Naive thymus-derived CD4-positive, alpha-beta T cell (primary cell): ENCODE measurements at places on chromosomes 3 and 15. TPM values are rescaled to one million over a fixed set of nuclear protein-coding genes. Genes with fewer than 3 reads are reported as not detected.

GRCh38 chr3:168029705-168030104 lies 66.0 kb downstream of the GOLIM4 start:
- DNase-seq: no peak

DNA sequence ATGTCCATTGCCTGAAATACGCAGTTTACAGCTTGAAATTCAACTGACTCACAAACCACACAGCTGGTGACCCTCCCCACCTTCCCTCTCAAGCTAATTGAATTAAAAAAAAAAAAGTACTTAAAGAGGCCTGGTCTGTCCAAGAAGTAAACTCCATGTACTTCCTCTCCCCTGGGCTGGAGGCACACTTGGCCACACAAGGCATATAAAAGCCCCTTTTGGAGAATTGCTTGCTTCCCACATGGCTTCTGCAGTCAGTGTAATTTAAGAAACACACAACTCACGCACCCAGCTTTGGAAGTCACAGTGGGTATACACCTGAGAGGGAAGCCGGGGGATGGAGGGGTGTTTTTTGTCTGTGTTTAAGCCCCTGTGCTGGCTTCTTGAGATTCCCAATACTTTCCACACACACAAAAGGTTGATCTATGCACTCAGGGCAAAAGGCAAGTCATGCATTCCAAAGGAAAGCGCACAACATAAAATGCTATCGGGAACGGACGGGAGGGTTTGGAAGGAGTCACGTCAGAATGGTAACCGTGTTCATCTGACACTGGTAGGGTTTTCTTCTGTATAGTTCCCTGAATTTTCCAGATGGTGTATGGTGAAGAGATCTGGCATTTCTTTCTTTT lies 106.6 kb upstream of the ALDH1A3 start:
- DNase-seq: no peak

SERPINI1 gene
- 5.9 TPM for polyA plus RNA-seq

SPINT1 gene
- 2.0 TPM for polyA plus RNA-seq

DNA sequence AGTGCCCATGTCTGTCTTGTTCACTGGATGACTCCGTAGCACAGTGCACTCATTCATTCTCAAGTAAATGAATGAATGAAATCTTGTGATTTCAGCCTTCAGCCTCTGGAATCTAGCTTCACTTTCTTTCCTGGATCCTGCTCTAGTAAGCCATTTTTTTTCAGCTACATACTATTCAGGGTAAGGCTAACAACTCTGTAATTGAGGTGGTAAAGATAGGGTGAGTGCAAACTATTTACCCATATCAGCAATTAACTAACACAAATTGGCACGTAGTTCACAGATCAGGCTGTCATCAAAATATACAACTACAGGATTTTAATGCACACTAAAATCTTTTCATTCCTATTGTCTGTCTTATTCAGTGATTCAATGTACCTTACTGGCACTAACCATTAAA lies 195.1 kb upstream of the SLC2A2 start:
- no peak for DNase-seq

FOXB1 gene
- 0.91 TPM for polyA plus RNA-seq

DNA sequence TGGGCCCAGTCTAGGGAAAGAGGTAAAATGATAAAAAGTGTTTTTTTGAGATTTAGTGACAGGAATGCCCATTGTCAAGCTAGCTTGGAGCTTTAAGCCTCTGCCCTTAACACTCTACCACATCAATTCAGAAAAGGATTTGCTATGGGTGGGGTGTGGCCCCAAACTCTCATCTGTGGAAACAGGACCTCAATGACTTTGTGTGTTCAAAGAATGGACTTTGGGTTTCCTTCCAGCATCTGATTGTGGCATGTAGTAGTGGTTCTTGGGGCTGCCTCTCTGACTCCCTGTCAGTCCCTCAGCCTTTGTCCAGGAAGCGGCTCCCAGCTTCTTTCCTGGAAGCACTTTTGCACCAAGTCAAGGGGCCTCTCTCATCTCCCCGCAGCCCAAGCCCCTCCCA lies 56.1 kb downstream of the CCNL1 start:
- DNase-seq: no peak

DNA sequence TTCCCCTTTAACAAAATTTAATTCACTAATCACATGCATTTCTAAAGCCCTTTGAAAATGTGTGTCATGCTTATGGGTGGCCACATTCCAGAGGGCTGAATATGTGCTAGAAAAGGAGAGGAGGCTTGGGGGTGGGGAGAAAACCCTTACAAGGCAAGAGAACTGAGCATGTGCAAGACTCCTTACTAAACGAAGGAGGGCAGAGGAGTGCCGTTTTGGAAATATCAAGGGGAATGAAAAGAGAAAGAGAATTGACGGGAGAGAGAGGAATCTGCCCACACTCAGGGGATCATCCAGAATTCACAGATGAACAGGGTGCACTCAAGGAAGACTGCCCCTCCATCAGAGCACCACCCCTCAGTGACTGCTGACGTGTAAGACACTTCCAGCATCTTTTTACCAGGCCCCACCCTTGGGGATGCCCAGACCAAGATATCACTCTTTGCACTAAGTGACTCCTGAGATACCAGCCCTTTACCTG lies 37.9 kb upstream of the TSC22D2 start:
- DNase-seq: no peak

DNA sequence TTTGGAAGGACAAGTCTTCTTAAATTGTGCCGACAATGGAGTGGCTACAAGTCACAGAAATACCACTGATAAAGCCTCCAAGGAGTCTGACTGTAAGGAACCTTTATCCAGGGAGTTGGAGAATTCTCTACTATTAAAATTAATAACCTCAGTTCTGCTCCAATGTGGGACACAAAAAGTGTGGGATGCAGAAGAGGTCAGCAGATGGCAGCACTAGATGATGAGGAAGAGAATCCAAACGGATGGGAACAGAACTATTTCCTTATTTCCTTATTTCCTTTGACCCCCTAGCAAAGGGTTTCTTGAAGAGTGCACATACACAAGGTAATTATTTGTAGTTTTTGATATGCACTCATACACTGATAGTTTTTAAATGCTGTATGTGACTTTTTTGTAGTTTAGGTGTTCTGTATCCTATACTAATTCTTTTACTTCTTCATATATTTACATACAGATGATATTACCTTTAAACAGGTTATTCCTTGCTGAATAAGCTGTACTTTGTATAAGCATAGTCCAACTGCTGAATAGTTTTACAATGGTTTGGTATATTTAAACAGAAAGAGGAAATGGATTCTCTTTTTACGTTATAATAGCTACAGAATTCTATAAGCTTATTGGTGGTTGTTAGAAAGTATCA lies 25.6 kb upstream of the NLGN1 start:
- no peak for DNase-seq

GRCh38 chr3:44654039-44654438 lies 5.5 kb downstream of the ZNF35 start:
- no peak for DNase-seq

GRAMD1C gene
- polyA plus RNA-seq: 0.13 TPM

GRCh38 chr3:150697646-150698045 lies 6.1 kb downstream of the ERICH6 start:
- no peak for DNase-seq

DNA sequence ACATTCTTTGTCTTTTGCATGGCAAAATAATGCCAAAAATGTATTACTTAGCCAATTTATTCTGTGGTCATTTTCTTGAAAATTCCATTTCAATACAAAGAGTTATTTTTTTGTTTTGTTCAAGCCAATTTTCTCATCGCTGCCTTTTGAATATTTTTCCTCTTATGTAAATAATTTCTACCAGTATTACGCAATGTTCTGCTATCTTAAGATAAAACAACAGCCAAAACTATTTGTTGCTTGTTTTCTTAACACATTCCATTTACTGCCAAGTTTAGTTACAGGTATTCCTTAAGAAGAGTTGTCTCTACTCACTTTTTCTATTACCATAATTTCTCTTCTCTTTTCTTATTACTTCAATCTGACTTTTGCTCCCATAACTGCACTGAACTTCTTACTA lies 163.1 kb downstream of the ROBO1 start:
- DNase-seq: no peak

DNA sequence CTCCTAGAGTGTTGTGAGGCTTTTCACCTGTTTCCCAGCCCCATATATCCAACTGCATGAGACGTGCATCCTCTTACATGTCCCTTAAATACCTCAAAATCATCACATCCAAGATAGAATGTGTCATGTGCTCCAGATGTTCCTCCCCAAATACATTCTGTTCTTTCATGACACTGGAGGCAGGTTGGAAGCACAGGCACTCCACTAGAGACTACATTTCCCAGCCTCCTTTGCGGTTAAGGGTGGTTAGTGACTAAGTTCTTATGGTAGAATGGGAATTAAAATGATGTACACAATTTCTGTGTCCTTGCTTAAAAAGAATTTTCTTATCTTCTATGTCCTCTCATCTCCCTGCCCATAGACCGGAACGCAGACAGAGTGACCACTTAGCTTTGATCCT lies 34.3 kb downstream of the TMEM40 start:
- DNase-seq: no peak

GRCh38 chr3:53989946-53990345 lies 98.3 kb upstream of the SELENOK start:
- no peak for DNase-seq

GRCh38 chr3:81419228-81419627 lies 342.2 kb downstream of the GBE1 start:
- DNase-seq: no peak

DNA sequence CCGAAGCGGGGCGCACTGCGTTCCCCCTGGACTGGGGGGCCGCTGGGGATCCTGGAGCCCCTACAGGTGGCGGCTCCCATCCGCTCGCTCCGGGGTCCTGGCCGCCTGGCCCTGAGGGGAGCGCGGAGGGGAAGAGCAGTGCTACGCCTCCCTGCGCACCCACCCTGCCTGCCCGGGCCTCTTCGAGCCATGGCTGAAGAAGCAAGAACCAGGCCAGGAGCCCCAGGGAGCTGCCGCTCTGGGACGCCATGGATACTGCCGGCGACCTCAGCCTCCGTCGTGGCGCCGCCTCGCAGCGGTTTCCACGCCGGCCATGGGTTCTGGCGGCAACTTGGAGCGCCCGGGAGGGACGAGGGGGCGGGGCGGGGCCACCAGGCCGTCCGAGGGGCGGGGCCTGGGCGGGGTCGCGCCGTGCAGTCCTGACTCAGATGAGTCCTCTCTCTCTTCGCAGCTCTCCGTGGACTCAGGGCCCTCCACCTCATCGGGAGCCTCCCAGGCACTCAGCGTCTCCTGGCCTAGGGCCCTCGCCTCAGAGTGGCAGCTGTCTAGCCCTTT lies 50.9 kb downstream of the MYL3 start:
- peak; percentile 37 for DNase-seq

DNA sequence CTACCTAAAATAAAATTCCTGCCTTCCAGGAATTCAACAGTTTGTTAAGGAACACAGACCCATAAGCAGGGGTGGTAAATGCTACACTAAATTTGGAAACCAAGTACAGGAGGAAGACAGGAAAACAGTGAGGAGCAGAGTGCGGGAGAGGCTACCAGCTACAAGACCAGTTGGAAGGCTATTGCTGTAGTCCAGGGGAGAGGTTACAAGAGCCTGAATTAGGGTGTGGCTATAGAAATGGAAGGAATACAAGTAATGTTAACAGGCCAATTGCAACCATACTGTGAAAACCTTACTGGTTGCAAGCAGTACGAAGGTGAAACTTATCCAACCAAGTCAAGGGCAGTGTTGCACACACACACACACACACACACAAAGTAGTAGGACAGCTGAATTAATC lies 880 bp upstream of the ARMC8 start:
- DNase-seq: no peak

SCN11A gene
- polyA plus RNA-seq: not detected

DNA sequence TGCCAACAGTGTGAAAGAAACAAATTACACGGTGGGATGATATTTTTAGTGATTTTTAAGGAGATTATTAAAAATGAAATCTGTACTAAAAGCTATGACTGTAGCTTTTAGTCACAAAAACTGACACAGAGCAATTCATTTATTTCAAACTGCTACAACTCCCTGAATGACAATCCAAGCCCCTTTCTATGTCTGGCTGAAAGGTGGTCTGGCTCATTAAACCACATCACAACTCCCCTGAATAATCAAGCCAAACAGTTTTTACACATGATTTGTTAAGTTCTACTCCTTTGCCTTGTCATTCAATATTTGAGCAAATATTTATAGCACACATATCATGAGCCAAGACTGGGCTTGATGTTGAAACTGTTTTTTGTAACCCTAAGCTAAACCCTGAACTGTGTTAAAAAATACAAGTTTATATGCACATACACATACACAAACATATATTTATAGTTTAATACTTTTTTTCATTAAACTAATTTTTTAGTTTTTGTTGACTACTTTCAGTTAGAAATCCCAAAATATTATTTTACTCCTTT lies 125.5 kb downstream of the RBMS3 start:
- no peak for DNase-seq

DNA sequence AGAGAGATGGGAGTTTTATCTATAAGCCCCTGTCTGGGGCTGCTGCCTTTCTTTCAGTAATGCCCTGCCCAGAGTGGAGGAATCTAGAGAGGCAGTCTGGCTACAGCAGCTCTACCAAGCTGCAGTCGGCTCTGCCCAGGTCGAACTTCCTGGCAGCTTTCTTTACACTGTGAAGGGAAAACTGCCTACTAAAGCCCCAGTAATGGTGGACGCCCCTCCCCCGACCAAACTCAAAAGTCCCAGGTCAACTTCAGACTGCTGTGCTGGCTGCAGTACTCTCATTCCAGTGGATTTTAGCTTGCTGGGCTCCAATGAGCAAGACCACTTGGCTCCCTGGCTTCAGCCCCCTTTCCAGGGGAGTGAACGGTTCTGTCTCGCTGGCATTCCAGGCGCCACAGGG lies 65.9 kb upstream of the RARB start:
- DNase-seq: no peak

- peak; percentile 35 for DNase-seq
Observed at GRCh38 chr15:92733934-92734521, 78.5 kb upstream of the FAM174B start.

DNA sequence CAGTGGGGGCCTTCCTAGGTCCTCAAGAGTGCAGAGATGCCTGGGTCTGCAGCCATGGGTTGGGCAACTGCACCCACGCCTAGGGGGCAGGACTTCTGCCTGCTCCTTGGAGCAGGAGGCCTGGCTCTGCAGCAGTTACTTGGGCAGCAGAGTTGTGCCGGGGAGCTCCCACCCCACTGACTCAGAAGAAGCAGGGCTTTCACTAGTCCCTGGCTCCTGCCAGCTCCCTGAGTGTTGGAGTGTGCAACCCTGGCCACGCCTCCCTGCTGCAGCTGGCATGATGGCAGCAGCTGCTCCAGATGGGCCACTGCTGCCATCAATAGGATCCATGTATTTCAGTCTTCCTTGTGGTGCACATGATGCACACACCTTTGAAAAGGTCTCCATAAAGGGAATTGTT lies 40.6 kb upstream of the KCNH8 start:
- no peak for DNase-seq

GRCh38 chr3:166498446-166498845 lies 661.2 kb upstream of the BCHE start:
- no peak for DNase-seq
